ENCODE measurements at places on chromosomes 12 and 14.

DNA sequence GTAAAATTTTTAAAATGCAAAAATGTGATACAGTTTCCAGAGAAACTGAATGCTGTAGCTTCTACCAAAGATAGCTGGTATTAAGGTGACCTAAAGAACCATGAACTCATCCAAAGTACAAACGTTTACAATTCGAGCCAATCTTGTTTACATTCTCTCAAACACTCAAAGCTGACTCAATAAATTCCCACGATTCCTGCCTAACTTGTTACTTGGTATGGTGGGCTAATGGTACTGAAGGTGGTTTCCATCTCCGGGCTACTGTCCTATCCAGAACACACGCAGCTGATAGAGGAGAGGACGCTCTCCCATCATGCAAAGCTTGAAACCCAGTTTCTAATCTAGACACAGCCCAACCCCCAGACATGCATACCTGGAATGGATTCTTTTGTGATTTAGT, 31.5 kb downstream of the RAD9B start:
- no peak for DNase-seq

DNA sequence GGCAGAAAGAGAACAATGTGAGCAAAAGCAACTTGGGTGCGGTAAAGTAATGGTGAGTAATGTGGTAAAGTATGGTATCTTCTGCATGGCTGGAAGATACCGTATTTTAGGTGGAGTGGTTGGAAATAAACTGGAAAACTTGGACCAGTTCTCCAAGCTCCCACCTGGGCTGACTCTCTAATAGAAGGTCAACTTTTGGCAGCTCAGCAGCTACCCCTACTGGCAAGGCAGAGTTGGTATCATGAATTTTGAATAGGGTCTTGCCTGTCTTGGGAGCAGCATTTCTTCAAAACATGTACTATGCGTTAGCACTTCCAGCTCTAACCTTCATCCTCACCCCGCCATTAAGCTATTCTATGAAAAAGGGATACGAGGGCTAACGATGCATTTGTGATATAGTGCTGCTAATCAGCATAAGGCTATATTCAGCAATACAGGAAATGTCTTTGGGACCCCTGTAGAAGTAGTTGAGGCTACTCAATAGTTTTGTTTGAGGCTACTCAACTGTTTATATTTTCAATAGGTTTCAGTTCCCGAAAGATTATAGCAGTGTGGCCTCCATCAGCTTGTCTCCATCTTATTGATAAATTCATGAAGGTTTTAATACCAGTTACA, 276.3 kb upstream of the FAR2 start:
- peak; percentile 70 for DNase-seq

DNA sequence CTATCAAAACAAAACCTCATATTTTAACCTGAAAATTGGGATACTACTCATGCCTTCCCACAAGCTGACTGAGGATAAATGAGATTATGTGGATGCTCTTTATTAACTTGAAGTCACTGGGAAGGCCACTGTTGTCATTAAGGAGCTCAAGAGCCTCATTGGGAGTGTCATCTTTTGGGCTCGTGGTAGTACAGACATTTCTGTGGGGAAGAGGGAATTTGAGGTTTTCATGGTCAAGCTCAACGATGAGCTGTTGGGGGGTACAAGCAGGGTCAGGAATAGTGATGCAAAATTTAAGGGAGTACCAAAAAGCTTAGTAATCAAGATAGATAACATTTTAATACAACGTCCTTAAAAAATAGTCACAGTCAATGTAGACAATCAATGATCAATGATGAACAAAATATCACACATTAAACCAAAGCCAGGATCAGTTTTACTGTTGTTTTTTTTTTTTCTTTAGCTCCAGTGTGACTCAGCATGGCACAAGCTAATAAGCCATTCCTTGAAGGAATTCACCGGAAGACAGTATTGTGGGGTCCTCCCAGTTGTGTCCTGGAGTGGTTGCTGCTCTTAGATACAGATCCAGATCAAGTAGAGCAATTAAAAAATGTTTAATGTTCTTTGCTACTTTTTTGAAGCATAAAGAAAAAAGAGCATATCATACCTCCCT, 130.9 kb downstream of the C12orf75 start:
- no peak for DNase-seq

GRCh38 chr12:7403466-7403865, 40.5 kb downstream of the CD163L1 start:
- no peak for DNase-seq

DNA sequence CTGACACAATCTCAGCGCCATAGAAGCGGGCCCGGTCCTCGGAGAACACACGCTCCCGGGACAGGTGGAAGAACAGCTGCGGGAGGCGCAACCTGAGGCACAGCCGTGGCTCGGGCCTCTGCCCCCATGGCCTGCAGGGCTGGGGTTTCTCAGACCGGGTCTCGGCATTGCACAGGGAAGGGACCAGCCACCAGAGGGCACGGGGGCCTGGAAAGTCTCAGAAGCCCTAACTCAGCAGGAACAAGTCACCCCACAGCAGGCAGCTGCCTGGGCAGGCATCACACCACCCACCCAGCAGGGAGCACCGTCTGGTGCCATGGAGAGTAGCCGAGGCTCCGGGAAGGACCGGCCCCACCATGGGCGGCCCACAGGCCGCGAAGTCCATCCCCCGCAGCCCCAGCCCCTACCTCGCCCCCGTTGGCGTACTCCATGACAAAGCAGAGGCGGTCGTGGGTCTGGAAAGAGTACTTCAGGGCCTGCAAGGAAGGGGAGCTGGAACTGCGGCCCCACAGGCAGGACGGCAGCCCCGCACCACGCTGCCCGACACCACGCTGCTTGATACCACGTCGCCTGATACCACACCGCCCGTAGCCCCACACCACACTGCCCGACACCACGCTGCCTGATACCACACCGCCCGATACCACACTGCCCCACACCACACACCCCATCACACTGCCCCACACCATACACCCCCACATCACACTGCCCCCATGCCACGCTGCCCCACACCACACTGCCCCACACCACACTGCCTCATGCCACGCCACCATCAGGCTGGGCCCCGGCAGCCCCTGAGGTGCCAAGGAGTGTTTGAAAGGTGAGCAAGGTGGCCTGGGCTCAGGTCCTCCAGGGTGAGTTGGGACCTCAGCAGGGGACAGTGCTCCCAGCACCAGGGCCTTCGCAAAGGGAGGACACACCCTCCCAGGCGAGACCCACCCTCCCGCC, 20.8 kb downstream of the SIVA1 start:
- DNase-seq = no peak
